T-cell (primary cell): ENCODE measurements at places on chromosomes 12 and 14.

GRCh38 chr12:127161466-127161865 lies 1105.5 kb upstream of the TMEM132C start:
- DNase-seq = no peak

GRCh38 chr12:69984241-69984640 lies 159.2 kb downstream of the MYRFL start:
- no peak for DNase-seq

DNA sequence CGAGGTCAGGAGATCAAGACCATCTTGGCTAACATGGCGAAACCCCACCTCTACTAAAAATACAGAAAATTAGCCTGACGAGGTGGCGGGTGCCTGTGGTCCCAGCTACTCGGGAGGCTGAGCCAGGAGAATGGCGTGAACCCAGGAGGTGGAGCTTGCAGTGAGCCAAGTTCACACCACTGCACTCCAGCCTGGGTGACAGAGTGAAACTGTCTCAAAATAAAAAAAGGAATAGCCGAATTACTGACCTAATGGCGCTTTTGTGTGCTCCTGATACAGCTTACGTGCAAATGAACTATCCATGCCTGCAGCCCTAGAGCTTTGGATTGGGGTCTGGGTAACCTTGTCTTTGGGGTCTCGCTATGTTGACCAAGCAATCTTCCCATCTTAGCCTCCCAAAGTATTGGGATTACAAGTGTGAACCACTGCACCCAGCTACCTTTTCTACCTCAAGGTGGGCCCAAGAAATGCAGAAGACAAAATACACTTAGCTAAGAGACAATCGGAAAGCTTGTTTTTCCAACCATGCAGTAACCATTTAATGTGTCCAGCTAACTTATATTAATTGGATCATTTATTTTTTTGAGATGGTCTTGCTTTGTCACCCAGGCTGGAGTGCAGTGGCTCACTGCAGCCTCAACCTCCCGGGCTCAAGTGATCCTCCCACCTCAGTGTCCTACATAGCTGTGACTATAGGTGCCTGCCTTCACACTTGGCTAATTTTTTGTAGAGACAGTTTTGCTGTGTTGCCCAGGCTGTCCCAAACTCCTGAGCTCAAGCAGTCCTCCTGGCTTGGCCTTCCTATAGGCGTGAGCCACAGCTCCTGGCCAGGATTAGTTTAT lies 5.5 kb downstream of the PABPN1 start:
- no peak for DNase-seq

GRCh38 chr12:68175557-68176061 lies 16.1 kb upstream of the IFNG start:
- DNase-seq = peak; percentile 79

DNA sequence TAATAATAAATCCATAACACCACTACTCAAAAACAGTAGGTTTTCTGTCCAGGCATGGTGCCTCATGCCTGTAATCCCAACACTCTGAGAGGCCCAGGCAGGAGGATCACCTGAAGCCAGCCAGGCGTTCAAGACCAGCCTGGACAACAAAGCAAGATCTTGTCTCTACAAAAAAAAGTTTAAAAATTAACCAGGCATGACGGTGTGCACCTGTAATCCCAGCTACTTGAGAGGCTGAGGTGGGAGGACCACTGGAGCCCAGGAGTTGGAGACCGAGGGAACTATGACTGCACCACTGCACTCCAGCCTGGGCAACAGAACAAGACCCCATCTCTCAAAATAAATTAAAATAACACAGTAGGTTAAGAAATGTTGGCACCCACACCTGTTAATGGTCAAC lies 44.5 kb upstream of the AP4S1 start:
- no peak for DNase-seq

DNA sequence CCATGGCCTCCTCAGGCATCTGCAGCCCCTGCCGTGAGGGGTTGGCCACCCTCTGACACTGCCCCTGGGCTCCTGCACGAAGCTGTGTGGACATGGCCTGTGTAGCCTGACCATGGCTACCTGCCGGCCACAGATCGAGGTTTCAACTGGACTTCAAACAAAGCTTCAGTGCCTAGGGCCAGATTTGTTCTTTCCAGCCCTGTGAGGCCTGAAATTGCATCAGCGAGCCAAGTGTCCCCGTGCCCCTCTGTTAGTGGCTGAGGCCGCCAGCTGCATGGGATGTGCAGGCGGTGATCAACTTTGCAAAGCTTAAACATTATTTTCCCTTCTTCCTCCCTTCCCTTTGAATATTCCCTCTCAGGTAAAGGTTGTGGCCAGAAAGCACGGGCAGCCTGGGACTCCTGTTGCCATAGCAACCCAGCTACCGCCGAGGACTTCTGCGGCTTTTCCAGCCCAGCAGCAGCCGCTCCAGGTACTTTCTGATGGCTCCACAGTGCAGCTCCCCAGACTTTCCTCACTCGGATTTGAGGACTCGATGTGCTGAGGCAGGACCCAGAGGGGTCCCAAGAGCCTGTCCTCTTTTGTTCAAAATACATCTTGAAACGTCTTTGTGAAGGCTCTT lies 35.8 kb downstream of the DDX51 start:
- DNase-seq = no peak
